Activated T-cell treated with anti-CD3 and anti-CD28 coated beads, Interleukin-2, amount 50 U/mL, for 48 hours (primary cell): ENCODE measurements at places on chromosomes 2 and 18.

- DNase-seq: no peak
Measured at GRCh38 chr2:36395866-36396265, 40.3 kb downstream of the CRIM1 start.

DNA sequence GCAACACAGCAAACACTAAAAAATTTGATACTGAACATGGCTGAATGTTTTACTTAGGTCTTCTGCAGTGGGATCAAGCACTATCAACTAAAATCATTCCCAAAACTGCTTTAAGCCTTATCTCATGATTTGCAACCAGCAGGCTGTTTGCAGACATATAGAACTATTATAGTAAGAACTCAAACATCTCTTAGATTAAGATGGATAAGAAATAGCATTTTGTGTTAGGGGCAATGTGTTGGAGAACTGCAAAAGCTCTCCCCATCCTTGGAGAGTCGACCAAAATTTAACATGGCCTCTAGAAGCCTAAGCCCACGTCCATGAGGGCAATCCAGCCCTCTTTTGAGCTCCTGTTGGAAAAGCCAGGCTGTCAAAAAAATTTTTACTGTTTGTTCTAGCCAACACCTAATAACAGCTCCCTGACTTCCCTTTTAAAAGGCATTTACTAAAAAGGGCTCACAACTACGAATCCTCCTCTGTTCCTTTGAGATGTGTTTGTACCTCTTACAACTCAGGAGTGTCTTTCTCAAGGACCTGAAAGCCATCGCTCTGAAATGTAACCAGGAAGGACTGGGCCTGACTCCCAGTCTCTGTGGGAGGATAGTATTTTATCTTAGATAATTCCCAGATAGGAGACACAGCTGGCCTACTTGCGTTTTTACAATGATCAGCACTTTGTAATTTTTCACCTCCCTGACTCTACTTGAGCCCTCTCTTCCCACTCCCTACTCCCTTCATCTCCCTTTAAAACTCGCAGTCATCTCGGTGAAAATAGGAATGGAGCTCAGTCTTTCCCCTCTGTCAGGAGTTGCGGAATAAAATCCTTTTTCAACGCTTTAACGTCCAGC, 1.4 kb downstream of the KRCC1 start:
- DNase-seq: no peak

DNA sequence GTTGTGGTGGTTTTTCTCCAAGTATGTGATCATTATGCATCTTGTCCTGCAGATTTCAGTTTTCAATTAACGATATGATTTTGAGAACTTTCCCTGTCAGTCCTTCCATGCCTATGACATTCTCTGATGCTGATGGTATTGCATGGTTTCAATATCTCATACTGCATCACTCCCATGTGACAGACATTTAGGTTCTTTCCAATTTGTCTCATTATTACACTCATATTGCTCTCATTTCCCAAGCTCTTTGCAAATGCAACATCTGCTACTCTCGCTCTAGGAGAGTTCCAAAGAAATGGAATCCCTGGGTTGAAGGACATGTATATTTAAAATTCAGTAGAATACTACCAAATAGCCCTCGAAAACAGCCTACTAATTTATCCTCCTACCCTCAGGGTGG, 125.5 kb downstream of the MARCHF4 start:
- no peak for DNase-seq

GRCh38 chr2:156565066-156565710, 129.0 kb downstream of the GPD2 start:
- no peak for DNase-seq

DNA sequence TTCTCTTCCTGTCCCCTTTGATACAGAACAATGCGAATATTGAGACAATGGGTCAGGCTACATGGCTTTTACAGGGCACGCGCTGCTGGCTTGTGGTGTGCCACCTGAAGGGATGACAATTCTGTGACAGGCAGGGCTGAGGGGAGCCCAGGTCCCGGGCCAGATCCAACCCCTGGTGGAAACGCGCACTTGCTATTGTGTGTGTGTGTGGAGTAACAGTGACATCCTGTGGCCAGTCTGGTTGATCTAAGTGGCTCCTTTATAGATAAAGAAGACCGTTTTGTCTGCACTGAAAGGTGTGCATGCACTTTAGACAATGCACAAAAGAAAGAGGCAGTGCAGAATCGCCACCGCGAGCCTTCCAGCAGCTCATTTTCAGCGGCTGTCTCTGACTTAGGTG, 273.6 kb downstream of the HRH4 start:
- no peak for DNase-seq

- no peak for DNase-seq
Measured at GRCh38 chr2:241981076-241981700, 111.7 kb downstream of the RTP5 start.

DNA sequence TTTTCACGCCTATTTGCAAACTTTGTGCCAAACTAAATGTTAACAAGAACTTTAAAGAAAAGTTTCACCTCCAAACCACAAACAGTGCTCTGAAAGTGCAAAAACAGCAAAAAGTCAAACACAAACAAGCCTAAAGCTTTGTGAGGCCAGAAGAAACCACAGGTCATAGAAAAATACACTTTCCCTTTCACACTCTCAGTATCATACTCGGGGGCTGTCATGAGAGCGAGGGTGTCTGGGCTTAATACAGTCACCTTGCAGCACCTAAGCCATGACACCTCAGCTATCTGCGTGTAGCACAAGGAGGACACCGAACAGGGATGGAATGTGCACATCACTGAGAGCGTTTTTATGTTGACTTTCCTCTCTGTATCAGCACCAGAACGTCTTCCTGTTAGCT, 26.6 kb upstream of the SEH1L start:
- DNase-seq: peak; percentile 25

GRCh38 chr18:62070302-62070701, 116.6 kb downstream of the PIGN start:
- DNase-seq: no peak

DNA sequence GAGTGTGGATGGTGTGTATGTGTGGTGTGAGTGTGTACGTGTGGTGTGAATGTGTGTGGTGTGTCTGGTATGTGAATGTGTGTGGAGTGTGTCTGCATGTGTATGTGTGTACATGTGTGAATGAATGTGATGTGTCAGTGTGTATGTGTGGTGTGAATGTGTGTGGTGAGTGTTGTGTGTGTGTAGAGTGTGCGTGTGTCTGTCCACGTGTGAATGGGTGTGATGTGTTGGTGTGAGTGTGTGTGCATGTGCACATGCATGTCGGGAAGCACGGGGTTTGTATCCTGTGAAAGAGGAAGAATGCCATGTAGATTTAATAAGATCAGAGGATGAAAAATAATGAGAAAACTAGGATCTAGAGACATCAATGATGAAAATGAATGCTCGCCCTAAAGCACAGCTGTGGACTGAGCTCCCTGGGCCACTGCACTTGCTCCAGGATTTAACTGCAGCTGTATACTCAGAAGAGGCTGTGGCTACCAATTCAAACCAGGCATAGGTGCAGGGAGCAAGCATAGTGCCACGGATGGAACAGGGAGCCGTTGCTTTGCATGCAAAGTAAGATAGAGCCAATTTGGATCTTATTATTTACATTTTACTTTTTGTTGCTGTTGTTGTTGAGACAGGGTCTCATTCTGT, 122.7 kb downstream of the DOCK10 start:
- DNase-seq: no peak

DNA sequence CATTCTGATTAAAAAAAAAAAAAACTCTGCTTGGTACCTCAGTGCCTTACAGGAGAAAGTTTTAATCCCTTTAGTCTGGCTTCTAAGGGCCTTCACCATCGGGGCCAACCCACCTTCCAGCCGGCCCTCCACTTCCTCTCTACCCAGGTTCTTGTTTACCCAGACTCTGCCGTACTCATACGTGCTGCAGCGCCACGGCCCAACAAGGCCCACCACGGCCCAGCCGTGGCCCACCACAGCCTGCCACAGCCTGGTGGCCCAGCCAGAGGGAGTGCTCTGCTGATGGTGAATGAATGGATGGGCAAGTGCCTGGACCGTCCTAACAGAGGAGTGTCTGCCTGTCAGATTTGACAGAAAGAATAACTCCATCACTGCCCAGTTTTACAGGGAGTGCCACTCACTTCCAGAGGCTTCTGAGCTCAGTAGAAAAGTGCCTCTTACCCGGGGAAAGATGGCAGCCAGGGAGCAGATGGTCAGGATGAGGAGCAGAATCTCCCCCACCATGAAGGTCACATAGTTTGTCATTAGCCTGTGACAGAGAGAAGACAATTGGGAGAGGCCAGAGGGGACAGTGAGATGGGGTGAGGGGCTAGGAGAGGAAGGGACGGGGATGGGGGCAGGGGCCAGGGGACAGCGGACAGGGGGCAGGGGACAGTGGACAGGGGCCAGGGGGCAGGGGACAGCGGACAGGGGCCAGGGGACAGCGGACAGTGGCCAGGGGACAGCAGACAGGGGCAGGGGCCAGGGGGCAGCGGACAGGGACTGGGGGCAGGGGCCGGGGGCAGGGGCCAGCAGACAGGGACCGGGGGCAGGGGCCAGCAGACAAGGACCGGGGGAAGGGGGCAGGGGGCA, 38.2 kb downstream of the CENPO start:
- no peak for DNase-seq

DNA sequence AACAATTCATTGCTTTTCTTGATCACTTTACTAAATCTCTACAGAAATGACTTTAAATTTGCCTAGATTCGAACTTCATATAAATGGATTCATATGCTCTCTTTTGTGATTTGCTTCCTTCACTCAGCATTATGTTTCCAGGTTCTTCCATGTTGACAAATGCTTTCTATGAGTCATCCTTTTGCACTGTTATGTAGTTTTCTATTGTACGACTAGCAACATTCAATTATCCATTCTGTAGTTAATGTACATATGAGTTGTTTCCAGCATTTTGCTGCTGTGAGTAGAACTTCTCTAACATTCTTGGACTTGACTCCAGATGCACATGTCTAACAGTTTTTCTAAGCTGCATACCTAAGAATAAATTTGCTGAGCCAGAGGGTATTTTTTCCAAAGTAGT, 66.5 kb upstream of the NEUROD1 start:
- DNase-seq: no peak
